ENCODE measurements at places on chromosomes 5 and 9.

DNA sequence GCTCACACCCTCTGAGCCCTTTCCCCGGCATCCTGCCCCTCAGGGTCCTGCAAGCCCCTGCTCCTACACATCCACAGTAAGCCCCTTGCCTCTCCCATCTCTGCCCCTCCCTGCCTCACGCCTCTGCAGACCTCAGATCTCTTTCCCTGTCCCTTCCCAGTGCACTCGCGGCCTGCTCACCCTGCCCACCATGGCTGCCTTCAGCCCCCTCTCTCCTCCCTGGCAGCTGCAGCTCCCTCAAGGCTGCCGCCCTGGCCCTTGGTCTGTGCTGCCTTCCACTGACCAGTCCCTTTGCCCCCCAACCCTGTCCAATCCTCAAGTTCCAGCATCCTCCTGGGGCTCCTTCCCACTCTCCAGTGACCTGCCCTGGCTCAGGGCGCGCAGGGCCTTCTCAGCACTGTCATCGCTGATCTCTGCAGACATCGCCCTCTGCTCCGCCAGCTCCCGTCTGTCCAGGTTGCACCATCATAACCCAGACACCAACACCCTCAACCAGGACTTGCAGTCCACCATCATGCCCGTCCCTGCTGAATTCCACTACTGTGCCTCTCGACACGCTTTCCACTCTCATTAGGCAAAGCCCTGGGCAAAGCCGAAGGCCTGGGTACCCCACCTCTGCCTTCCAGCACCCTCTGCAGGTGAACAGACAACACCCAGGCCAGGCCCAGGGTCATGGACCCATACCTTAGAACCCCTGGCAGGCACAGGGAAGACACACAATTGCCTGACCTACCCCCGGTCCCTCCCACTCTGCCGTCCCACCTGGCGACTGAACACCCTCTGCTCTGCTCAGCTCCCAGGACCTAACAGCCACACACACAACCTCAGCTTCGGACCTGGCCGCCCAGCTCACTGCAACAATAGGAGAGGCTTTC, 97.8 kb upstream of the RUFY1 start:
- DNase-seq: no peak

DNA sequence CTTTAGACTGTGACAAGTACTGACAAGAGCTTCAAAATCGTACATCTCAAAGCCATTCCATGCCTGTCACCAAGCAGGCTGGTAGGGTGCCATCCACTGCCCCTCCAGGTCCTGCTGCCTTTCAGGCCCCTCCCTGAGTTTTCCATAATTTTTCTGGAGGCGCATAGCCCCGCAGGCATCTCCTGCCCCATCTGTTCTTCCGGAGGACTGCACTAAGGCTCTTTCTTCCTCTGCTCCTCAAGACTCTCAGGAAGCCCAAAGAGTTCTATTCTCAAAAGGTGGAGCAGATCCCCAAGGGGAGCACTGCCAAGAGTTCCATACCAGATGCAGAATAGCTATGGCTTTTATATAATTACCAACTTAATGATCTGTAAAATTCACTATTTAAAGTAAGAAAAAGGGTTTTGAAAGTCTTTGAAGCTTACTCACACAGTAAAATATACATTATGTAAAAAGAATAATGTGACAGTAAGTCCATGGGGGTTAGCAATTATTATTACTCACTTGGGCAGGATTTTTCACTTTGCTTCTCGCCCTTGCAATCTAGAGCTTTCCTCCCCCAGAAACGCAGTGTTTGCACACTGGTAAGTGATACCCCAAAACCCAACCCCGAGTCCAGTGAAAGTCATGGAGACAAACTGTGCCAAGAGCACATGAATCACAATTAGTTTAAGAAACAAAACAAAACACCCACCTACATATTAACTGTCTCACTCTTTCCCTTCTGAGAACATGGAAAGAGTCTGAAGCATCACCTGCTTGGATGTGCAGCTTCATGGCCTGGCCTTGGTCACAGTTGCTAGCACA, 114.1 kb upstream of the DAPK1 start:
- DNase-seq: no peak

GRCh38 chr5:180352116-180353047, 754 bp downstream of the GFPT2 start:
- DNase-seq: no peak

- no peak for DNase-seq
These were observed 266.3 kb downstream of the PSAT1 start for GRCh38 chr9:78563269-78563668.

GRCh38 chr5:172430354-172430753, 24.0 kb downstream of the SH3PXD2B start:
- DNase-seq: no peak

DNA sequence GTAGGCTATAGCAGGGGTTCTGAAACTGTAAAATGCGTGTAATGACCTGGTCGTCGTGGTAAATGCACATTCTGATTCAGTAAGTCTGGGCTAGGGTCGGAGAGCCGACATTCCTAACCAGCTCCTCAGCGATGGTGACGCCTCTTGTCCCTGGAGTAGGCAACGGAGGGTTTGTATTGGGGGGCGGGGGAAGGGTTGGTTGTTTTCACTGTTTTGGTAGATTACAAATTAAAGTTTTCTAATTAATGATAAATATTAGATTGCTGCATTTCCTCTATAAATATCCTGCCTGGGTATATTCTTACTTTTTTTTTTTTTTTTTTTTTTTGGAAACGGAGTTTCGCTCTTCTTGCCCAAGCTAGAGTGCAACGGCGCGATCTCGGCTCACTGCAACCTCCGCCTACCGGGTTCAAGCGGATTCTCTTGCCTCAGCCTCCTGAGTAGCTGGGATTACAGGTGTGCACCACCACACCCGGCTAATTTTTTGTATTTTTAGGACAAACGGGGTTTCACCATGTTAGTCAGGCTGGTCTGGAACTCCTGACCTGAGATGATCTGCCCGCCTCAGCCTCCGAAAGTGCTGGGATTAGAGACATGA, 566 bp upstream of the ALDH7A1 start:
- no peak for DNase-seq

DNA sequence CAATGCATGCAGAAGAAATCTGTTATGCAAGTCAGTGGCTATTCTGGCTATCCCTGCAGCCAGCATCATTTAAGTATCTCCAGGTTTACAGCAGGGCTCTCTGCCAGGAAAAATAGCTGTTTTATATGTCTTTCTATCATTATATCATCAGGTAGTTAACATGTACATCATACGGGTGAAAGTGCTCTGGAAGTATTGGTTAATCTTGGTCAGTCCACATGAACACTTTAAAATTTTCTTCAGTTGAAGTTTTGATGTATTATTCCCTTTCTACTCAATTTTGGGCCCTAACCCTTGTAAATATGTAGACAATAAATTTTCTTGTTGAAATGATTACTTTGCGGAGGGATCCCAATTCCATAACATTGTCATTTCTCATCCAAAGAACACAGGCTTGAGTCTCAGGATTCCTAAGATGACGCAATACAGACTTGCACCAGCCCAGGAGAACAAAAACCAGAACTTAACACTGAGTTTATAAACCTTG, 67.5 kb downstream of the SEMA6A start:
- no peak for DNase-seq

- DNase-seq: no peak
These were observed 62.7 kb upstream of the ASS1 start for GRCh38 chr9:130382096-130382495.

- no peak for DNase-seq
These were observed 33.5 kb upstream of the APC start for GRCh38 chr5:112703866-112704820.

DNA sequence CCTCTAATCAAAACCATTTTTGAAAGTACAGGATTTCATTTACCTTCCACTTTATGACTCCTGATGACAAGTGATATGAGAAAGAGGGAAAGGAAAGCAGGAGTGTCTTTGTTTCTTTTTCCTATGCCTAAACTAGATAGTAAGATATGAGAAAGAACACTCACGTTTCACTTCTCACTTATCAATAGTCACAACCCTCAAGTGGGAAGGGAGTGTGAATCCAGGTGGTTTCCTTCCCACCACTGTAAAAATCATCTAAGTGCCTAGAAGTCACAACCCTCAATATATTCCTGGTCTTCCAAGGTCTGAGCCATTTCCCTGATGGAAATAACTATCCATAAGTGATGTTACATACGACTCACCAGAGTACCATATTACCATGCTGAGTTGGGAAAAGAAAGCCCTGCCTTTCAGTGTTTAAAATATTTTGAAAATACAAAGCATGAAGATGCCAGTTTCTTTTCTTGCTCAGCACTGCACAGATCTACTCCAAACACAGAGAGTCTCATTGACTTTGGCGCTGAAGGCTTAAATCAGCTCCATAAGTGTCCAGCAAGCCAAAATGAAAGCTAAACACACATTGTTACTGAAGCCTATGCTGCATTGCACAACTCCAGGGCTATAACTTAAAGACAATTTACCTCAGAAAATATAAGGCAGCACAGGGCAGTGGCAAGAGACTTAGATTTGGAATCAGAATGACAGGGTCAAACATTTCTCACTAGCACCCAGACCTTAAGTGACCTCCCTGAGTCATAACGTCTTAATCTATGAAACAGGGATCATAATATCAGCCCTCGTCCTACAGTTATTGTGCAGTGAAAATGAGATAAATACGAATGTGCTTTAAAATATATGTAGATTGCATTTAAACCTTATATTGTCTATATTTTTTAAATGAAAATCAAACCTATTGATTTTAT, 301.2 kb downstream of the KIAA0825 start:
- no peak for DNase-seq

DNA sequence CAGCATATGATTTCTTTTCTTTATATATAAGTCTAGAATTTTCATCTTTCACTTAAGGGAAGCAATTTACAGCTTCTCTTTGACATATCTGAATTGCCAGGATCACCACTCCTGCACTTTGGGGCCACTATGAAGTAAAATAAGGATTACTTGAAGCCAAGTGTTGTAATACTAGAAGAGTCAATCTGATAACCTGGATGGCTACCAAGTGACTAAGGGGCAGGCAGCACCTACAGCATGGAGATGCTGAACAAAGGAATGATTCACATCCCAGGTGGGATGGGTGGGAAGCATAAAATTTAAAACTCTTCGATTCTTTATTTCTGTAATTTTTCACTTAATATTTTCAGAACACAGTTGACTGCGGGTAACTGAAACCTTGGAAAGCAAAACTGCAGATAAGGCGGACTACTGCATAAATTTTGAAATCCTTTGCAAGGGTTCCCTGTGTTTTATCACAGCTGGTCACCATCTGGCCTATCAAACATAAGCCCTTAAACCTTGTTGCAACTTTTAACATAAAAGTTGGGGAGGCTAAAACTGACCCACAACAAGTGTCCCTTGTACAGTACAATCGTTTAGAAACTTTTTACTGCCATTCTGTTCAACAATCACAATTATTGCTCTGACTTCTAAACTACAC, 31.2 kb downstream of the NR3C1 start:
- DNase-seq: no peak

DNA sequence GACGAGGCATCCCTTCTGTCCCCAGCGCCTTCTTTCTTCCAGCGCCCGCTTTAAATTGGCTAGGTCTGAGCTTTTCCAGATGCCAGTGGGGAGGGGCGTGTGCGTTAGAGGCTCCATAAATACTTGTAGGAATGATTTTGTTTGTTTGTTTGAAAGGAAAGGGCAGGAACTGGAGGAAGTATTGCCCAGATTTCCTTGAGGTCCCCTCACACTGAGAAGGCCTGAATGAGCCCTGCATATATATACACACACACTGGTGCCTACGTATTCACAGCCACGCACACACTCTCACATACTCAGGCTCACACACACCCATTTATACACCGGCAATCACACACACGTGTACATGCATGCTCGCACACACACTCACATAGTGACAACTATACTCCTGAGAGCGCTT, 1.0 kb upstream of the SLIT3 start:
- DNase-seq: no peak

- no peak for DNase-seq
These were observed 2.4 kb downstream of the PPARGC1B start for GRCh38 chr5:149732324-149733128.

DNA sequence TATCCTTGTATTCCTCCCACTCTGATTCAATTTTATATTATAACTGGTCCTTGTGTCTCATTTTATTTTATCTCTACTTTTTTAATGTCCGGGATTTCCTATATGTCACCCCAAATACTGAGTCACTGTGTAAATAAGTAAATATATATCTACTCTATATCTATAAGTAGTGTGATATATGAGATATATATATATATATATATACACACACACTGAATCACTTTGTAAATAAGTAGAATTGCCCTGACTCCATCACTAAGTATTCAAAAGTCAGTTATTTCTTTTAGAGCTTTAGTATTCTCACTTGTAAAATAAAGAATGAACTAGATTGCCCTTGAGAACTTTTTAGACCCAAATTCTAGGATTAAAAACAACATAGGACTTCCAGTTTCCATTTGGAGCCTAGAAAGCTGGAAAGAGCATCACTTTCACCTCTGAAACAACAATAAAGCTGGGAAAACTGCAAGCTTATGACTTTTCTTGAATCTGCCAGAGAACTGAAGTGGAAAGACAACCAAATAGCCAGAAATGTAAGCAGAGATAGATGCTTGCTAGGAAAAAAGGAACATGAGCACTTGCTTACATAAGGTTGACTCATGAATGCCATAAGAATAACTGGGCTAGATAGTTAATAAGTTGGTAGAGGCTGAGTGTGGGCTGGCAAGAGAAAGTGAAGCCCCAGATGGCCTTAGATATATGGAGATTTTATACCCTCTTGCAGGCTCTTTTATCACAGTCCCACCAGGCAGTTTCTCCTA, 171.1 kb upstream of the TLX3 start:
- DNase-seq: no peak

DNA sequence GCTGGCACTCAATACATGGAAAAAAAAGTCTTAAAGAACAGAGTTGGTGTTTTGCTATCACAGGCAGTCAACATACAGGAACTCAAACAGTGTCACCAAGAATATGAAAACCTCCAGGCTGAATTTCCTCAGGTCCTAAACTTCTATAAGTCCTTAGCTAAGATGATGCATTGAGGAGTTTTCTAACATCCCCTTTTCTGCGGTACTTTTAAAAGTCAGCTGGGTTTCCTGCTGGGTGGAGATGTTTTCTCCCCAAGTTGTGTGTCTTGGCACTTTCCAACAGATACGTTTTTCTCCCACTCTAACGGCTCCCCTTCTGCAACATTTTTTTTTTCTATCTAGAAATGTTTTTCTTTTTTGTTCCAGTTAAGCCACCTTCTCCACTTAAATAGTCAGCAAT, 244.8 kb upstream of the HAPLN1 start:
- DNase-seq: no peak

DNA sequence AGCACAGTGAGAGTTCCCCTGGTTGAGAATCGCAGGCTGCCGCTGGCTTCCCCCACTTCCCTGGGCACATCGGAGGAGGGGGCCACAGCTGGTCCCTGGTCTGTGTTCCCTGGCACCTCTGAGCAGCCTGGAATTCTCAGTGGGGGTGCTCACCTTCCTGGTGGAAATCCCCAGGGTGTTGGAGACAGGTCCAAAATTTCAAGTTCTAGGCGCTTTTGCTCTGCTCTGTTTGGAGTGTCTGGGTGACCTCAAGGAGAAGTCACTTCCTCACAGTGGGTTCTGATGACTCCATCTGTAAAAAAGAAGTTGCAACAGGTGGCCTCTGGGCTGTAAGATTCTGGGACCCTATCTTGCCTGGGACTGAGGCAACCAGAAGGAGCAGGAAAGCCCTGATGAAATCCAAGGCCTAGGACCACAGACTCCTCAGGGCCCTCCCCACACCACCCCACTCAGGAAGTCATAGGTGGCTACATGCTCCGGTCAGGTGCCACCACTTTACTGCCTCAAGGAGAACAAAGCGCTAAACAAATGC, at the start of gene TRAF1:
TSS of gene TRAF1 (minus strand) at position 400 of the 532 bp plus-strand sequence. CDS start 721 bp downstream, outside the sequence.
- DNase-seq: no peak

GRCh38 chr9:73847536-73847935, 649.6 kb upstream of the RORB start:
- no peak for DNase-seq

Data from NCI-H1436 (cell line).